Right lung (tissue), 10 donors: ENCODE measurements at places on chromosomes 4 and X. TPM values are rescaled to one million over a fixed set of nuclear protein-coding genes. Genes with fewer than 3 reads are reported as not detected.

Gene PTTG2
- not detected for polyA plus RNA-seq

Gene FANCB
- polyA plus RNA-seq = 1.9 TPM

Gene FGF13
- polyA plus RNA-seq = 9.2 TPM

Gene PNMA3
- polyA plus RNA-seq = 2.6 TPM

Gene F8A2
- polyA plus RNA-seq = not detected

Gene RNF128
- polyA plus RNA-seq = 1.3 TPM

DNA sequence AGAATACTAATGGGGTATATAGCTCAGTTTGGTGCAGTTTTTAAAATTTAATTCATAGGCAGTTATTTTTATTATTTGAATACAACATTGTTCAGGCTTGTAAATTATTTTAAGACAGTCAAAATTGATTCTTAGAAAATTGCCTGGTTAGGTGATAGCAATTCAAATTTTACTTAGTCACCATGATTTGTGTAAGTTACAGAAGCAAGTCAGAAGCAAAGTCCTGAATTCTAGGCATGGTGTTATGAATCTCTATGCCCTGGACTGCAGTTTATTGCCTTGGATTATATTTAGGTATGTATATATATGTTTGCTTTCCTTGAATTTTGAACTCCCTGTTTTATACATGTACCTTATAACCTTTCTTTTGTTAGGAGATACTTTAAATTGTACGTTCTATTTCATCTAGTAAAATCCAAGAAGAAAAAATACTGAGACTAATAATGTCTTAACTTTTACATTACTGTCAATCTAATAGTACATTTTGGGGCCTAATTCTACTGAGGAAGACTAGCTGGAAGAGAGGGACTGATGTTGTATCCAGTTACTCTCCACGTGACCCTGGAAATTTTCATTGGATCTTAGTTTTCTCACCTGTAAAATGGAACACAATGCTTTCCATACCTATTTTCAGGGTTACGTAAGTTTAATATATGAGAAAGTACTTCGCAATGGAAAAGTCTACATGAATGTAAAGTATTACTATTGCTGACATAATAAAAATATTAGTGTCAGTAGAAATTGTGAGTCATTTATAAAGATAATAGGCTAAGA lies 25.1 kb downstream of the RAPGEF2 start:
- DNase-seq = no peak

DNA sequence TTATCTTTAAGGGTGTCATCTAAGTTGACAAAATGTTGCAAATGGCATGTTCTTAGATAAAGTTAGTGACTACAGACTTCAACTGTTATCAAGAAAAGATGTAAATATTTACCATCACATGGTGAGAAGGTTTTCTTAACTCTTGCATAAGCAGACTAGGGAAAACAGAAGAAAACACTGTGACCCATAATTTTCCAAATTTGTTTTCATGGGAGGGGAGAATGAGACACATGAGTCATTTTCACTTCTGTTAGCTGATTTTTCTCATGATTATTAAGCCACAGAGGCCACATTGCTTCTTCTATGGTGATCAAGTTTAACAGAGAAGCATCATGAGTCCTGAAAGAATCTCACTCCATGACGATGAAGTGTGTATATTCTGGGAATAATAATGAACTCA lies 30.2 kb upstream of the SYTL5 start:
- DNase-seq = no peak

DNA sequence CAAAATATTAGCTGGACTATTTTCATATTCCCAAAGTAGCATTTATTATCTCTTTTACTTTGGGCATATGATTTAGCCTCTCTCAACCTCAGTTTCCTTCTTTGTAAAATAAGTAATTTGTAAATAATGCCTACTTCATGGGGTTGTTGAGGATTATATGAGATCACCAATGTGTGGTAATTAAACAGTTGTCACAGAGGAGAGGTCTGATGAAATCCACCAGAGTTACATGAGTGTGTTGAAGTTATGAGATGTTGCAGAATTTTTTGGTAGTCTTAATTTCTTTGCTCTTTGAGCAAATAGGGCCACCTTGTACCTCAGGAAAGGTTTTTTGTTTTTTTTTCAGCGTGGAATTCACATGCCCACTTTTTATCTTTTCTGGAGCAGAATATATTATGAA lies 1.4 kb downstream of the COX7B start:
- no peak for DNase-seq

DNA sequence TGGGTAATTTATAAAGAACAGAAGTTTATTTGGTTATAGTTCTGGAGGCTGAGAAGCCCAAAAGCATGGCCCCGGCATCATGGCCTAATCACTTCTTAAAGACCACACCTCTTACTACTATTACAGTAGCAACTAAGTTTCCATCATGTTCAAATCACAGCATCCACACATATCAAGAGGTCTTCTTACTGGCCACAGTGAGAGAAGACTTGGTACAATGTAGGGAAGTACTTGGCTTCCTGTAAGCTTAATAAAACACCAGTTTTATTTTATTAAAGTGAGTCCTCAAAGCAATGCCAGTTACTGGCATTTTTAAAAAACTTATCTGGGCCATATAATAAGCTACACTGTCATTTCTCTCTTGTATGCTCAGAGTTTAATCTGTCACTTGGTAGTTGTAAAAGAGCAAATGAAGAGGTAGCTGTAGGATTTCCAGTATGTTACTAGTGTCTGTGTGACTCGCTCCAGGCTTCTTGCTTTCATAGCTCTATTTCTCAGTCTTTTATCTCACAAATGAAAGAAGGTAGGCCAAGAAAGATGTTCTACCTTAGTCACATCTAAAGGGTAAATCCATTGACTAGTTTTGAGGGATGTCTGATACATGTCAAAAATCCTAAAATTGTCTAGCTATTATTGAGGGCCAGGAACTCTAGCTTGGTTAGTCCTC lies 159.2 kb upstream of the CPEB2 start:
- DNase-seq = no peak

DNA sequence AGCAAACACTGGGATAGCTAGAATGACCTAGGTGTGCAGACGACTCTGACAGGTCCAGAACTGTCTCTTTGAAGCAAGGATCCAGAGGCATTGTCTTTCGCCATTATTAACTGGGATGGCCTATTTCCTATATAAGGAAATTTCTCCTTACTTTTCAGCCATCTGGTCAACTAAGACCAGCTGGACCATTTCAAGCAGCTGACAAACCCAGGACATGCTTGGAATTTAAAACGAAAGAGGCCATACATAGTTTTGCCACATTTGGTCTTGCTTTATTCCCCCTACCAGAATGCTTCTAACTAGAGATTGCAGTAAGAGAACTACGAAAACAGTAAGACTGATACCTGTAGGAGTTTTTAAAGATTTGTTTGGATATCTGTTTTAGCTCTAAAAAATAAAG lies 87.0 kb downstream of the GLRA2 start:
- DNase-seq = peak; percentile 40
